ENCODE measurements at places on chromosomes 2 and 18. TPM values are rescaled to one million over a fixed set of nuclear protein-coding genes. Genes with fewer than 3 reads are reported as not detected.

ABI2 gene
- 72.6 TPM for total RNA-seq

SAG gene
- not detected for total RNA-seq

C1GALT1C1L gene
- 2.2 TPM for total RNA-seq

UGT1A8 gene
- 0.06 TPM for total RNA-seq

ALLC gene
- total RNA-seq: 0.11 TPM

ANKRD30BL gene
- not detected for total RNA-seq

SKA1 gene
- total RNA-seq: 12.6 TPM

CCDC148 gene
- total RNA-seq: 0.35 TPM

SATB2 gene
- 3.9 TPM for total RNA-seq

FZD7 gene
- total RNA-seq: 5.5 TPM

MAP2 gene
- total RNA-seq: 1.2 TPM

PAX3 gene
- total RNA-seq: not detected

ZDBF2 gene
- total RNA-seq: 1.4 TPM

KCTD1 gene
- total RNA-seq: 32.9 TPM

ASB18 gene
- not detected for total RNA-seq

TRPM8 gene
- total RNA-seq: 0.34 TPM

DOK1 gene
- total RNA-seq: 4.8 TPM

ERICH2 gene
- not detected for total RNA-seq

TOGARAM2 gene
- total RNA-seq: 0.16 TPM
